Activated naive CD4-positive, alpha-beta T cell treated with anti-CD3 and anti-CD28 coated beads for 36 hours (primary cell): ENCODE measurements at places on chromosomes 3 and 15.

DNA sequence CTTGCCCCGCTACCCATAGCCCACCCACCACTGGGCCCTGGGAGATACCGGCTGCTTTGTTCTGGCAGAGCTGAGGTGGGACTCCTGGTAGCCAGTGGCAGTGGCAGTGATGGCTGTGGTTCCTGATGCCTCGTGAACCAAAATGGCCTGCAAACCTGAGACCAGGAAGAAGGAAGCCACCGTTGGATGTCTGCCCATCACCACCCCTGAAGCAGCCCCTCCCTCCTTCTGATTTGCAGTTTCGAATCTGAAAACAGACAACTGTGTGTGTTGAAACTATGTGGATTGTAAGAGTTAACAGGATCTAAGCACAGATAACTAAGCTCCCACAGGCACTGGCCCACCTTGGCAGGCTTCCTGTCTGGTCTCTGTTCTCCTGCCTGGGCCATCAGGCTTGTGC, 66.6 kb downstream of the NUP210 start:
- peaks cover 51% of the 10 kb centered on the region for H3K4me1 ChIP-seq
- peak overlapping the region; percentile 64 for H3K27ac ChIP-seq
- H3K36me3 ChIP-seq, result peaks cover 78% of the 10 kb centered on the region
- no peak overlapping the region for H3K4me3 ChIP-seq
- no peaks in the 10 kb centered on the region for H3K27me3 ChIP-seq

DNA sequence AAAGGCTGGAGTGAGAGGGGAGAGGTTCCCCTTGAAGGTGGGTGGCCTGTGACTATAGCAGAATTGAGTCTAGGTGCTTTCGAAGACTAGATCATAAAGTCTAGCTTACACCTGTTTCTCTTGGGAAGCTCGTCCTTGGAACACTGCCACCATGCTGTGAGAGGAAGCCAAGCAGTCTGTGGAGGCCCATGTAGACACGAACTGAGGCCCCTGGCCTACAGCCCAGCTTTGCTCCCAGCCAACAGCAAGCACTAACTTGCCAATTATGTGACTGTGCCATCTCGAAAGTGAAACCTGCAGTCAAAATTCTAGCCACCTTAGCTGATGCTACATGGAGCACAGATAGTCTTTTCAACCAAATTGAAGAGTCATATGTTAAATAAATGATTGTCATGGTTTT, 190.5 kb upstream of the NECTIN3 start:
- no peaks in the 10 kb centered on the region for H3K4me1 ChIP-seq
- no peak overlapping the region for H3K4me3 ChIP-seq
- DNase-seq, result peak; percentile 18
- H3K27ac ChIP-seq, result no peak overlapping the region
- peaks cover 6% of the 10 kb centered on the region for H3K27me3 ChIP-seq

GRCh38 chr3:95407709-95408463, 1345.0 kb downstream of the NSUN3 start:
- DNase-seq, result no peak
- H3K27me3 ChIP-seq, result no peaks in the 10 kb centered on the region
- H3K36me3 ChIP-seq, result no peaks in the 10 kb centered on the region
- no peak overlapping the region for H3K27ac ChIP-seq
- no peak overlapping the region for H3K4me3 ChIP-seq

DNA sequence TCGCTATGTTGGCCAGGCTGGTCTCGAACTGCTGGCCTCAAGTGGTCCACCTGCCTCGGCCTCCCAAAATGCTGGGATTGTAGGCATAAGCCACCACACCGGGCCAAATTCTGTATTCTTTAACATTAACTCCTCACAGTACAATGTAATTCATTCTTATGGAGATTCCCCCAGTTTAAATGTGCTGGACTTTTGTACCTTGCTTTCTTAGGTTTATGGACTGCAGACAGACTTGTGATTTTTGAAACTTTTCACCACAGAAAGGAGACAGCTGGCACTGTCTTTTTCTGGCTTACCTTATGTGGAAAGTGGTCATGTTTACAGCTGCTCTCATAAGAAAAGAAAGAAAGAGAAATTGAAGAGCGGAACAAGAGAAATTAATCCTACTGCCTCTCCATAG, 103.8 kb downstream of the IQCH start:
- no peaks in the 10 kb centered on the region for H3K27me3 ChIP-seq
- no peaks in the 10 kb centered on the region for H3K36me3 ChIP-seq
- no peak overlapping the region for H3K27ac ChIP-seq
- H3K4me3 ChIP-seq, result no peak overlapping the region
- no peaks in the 10 kb centered on the region for H3K4me1 ChIP-seq
- DNase-seq, result no peak

GRCh38 chr15:88069561-88069960, 187.0 kb downstream of the NTRK3 start:
- no peaks in the 10 kb centered on the region for H3K36me3 ChIP-seq
- H3K4me1 ChIP-seq, result no peaks in the 10 kb centered on the region
- H3K27ac ChIP-seq, result no peak overlapping the region
